AG04450 (cell line): ENCODE measurements at places on chromosomes 3 and 15.

DNA sequence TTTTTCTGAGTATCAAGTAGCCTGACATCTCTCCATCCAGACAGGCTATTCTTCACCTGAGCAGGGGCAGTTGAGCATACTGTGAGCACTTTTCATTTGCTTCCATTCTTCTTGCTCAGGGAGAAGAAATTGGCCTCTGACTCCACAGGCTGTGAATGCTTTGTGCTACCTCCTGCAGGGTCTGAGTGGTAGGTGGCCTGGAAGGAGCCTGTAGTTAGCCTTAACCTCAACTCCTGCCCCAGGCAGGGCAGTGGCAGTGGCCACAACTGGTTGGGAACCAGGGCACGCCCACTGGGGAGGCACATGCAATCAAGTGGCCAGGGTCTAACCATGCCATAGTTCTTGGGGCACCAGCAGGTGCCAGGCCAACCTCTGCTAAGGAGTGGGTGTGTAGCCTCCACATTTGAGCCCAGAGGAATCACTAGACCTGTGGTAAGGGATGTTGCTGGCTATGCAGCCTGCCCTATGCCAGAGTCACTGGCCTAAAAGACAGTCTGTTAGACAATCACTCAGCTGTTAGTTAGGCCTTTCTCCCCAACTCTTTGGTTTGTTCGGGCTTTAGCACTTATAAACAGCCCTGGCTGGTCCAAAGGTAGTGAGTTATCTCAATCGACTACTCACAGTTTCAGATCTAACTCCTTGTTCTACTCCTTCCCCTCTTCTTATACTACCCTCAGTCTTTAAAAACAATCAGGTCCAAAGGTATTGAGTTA is 7.4 kb downstream of the C3orf62 start:
- DNase-seq, result no peak

- no peak for DNase-seq
These were observed 4.9 kb upstream of the TMEM212 start for GRCh38 chr3:171838218-171838720.

- no peak for DNase-seq
These were observed 415.9 kb upstream of the MDFIC2 start for GRCh38 chr3:70728311-70728710.

DNA sequence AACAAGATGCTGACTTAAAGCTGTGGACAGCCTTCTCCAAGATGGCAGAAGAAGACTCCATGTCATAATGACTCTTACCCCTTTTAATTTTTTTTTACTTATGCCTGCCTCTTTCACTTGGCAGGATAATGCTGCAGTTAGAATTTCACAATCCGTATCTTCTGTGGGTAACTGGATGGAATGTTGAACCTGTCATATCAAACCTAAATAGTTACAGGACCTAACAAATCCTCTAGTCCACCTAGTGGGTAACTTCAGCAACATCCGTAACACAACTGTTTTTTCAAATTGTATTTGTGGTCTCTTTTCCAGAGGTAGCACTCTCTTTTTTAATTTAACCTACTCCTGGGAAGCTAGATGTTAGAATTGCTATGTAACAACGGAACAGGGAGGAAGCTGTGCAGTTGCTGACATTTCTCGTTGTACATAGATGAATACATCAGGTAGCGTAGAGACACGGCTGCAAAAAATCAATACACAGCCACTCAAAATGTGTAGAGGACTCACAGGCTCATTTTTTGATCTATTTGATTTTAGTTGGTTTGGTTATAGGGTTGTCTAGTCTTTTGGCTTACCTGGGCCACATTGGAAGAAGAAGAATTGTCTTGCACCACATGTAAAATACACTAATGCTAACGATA is 43.9 kb upstream of the TRPM1 start:
- DNase-seq, result no peak

- peak; percentile 44 for DNase-seq
These were observed 39.6 kb downstream of the SEMA6D start for GRCh38 chr15:47756872-47757271.

GRCh38 chr3:170007031-170007663 is 30.6 kb upstream of the GPR160 start:
- peak; percentile 32 for DNase-seq

DNA sequence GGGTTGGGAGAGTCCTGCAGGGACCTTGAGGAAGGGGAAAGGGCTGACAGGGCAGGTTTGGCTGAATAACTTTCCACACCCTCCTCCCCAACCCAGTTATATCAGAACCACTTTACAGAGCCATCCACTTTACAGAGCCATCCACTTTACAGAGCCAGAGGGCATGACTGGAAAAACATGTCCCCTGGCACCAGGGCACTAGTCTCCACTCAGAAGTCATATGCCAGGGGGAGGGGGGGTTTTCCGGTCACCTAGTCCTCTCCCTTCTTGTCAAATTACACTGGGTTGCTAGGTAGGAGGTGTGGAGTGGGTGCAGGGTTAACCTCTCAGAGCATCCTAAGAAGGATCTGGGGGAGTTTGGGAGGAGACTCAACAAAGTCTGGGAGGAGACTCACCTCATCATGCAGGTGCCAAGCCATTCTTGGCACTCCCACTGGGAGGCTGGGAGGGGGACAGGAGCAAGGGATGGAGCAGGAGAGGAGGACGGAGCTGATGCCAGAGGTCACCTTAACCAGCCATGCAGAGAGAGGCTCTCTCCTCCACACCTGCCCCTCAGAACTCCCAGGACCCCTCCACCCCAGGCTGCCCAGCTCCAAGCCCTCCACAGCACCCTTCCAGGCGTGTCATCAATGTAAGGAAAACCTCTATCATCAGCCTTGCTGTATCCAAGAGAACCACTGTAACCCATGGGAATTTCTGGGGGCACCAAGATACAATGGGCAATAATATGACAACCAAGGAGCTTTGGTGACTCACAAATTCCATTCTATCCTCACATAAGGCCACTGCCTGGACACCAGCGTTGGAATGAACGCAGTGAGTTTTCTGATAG is 1.7 kb downstream of the LRRC2 start:
- no peak for DNase-seq

GRCh38 chr3:37295925-37296324 is 121.5 kb upstream of the LRRFIP2 start:
- DNase-seq, result no peak

DNA sequence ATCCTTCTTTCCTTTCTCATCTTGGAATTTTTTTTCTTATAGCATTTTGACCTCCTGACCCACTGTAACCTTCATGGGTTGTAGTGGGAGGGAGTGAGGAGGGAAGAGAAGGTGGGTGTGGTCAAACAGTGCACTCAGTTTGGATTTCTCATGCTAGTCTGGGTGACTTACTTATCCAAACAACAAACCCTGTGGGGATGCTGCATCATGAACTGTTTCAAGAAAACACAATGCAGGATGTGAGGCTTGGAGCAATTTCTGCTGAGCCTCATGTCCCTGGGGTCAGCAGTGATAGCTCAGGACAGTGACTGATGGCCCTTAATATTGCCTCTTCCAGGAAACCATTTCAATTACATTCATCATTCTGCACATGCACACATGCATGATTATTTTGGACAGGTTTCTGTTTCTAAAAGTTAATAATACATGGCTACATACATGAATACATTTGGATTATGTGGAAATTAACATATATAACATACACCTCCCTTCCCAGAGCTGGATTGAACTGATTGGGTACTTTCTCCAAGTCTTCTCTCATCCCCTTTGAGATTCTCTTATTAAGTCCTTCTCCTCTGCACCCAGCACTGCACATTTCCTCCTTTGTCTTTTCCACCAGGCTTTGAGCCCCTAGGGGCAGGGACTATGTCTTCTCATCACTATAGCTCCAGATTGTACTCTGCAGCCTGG is 61.2 kb downstream of the ADAMTSL3 start:
- no peak for DNase-seq

DNA sequence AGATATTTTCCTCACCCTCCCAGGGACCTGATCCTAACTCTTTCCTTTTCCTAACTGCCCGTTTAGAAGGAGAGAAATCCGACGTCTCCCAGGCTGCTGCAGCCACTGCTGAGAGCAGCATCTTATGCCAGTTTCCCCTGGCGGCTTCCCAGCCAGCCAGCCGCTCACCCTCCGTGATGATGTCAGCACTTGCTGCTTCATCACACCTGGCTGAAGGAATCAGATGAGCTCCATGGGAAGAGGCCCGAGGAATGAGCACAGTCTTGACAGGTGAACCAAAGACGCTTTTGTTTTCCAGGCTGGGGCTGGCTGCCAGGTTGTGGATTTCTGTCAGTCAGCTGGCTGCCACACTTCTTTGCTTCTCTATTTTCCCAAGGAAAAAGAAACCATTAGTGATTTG is 445.1 kb upstream of the RBMS3 start:
- DNase-seq, result no peak
